ENCODE measurements at places on chromosomes 4 and X. TPM values are rescaled to one million over a fixed set of nuclear protein-coding genes. Genes with fewer than 3 reads are reported as not detected.

ZBTB49 gene
- 3.2 TPM for total RNA-seq

ING2 gene
- 17.3 TPM for total RNA-seq

TMEM31 gene
- not detected for total RNA-seq

ETDA gene
- not detected for total RNA-seq

DCAF12L1 gene
- total RNA-seq = not detected

PDZD4 gene
- total RNA-seq = 0.63 TPM

DGAT2L6 gene
- total RNA-seq = not detected

LRIT3 gene
- total RNA-seq = not detected

POLR2B gene
- 193 TPM for total RNA-seq

GRCh38 chrX:107632346-107632745 lies 4.0 kb downstream of the PRPS1 start:
- H3K4me1 ChIP-seq = peaks cover 23% of the 10 kb centered on the region
- H3K4me3 ChIP-seq = no peak overlapping the region
- H3K27ac ChIP-seq = no peak overlapping the region
- DNase-seq = no peak
- H3K36me3 ChIP-seq = no peaks in the 10 kb centered on the region

DNA sequence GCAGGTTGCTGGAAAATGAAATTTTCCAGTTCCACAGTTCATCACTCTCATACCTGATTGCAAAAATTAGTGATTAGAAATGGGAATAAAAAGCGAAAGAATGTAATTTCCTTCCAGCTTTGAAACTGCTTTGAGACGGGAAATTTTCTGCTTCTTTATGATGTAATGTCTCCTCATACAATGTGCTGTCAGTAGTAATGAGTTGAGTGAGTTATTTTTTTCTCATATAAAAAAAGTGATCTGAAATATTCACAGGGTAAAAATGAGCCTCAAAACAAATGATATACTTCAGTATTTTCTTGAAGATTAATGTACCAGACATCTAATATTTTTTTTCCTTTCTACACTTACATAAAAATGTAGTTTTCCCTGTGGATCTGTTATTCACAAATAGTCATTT lies 179.1 kb upstream of the FAT4 start:
- H3K27me3 ChIP-seq = no peaks in the 10 kb centered on the region
- H3K4me3 ChIP-seq = no peak overlapping the region

GRCh38 chrX:48196745-48197201 lies at the start of gene SSX5:
SSX5 (minus strand) TSS chrX:48196795; CDS start chrX:48195358, 1,437 bp downstream.
- H3K4me1 ChIP-seq = no peaks in the 10 kb centered on the region
- H3K36me3 ChIP-seq = no peaks in the 10 kb centered on the region
- no peak for DNase-seq
- no peaks in the 10 kb centered on the region for H3K27me3 ChIP-seq
- no peak within 1 kb of the TSS for H3K4me3 ChIP-seq

GRCh38 chrX:132193872-132194574 lies 25.2 kb downstream of the RAP2C start:
- no peaks in the 10 kb centered on the region for H3K36me3 ChIP-seq
- H3K4me3 ChIP-seq = no peak overlapping the region
- H3K27ac ChIP-seq = no peak overlapping the region
- DNase-seq = no peak

DNA sequence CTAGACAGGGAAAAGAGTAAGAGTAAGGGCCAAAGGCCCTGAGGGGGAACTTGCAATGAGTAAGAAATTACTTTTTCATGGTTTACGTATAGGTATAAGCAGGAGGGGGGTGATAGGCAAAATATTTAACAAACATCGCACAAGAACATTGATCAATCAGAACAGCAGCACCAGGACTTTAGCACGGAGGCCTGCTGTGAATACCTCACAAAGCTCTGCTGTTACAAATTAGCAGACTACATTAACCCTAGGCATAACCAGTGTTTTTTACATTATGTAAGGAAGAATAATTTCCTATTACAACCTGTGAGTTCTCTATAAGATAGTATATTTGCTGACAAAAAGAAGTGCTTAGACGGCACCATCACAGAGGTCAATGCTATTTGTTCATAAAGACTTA lies 44.9 kb downstream of the PPARGC1A start:
- DNase-seq = no peak
- H3K36me3 ChIP-seq = no peaks in the 10 kb centered on the region
- H3K4me1 ChIP-seq = no peaks in the 10 kb centered on the region
- no peak overlapping the region for H3K4me3 ChIP-seq

GRCh38 chr4:127155116-127155515 lies 477.6 kb upstream of the INTU start:
- DNase-seq = no peak
- no peaks in the 10 kb centered on the region for H3K27me3 ChIP-seq
- H3K36me3 ChIP-seq = no peaks in the 10 kb centered on the region
- no peaks in the 10 kb centered on the region for H3K4me1 ChIP-seq

DNA sequence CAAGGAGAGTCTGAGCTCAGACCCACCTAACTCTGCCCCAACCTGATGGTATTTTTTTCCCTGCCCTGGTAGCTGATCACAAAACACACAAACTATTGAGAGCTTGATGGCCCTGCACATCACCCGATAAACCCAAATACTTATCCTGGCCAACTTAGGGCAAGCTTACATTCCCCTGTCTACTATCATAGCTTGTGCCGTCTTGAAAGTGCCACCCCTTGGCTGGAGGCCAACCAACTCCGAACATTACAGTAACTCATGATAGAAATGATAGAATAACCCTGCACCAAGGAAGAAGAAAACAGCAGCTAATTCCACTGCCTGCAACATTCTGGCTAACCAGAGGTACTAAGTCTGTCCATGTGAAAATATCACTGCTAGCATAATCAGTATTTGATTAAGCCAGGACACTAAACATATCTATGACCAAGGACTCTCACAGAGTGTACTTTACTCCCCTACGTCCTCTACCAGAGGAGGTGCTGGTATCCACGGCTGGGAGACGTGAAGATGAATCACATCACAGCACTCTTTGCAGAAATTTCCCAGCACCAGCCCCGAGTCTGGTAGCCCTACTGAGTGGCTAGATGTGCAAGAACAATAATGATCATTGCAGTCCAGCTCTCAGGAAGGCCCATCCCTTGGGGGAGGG lies 8.9 kb downstream of the STBD1 start:
- H3K36me3 ChIP-seq = no peaks in the 10 kb centered on the region
- no peak overlapping the region for H3K4me3 ChIP-seq
- H3K27me3 ChIP-seq = no peaks in the 10 kb centered on the region
- no peak overlapping the region for H3K27ac ChIP-seq
- DNase-seq = no peak

DNA sequence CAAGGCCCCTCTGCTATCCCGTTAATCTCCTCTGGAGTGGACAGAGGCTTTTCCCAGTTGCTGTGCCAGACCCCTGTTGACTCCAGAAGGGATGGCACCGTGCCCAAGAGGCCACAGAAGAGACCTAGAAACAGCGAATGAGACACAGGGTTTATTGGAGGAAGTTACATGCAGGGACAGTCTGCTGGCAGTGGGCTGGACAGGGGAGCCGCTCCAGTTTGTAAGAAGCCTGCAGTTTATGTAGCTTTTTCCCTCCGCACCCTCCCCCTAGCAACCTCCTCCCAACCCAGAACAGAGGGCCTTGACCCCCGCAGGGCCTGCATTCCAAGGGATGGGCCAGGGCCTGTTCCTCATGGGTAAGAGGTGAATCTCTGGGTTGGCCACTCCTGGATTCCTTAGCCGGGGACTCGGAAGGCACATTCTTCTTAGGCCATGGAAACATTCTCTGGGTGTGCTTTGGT lies 216.8 kb upstream of the PSAPL1 start:
- H3K27me3 ChIP-seq = no peaks in the 10 kb centered on the region
- no peak overlapping the region for H3K27ac ChIP-seq
- H3K36me3 ChIP-seq = no peaks in the 10 kb centered on the region
- DNase-seq = no peak
- no peak overlapping the region for H3K4me3 ChIP-seq

DNA sequence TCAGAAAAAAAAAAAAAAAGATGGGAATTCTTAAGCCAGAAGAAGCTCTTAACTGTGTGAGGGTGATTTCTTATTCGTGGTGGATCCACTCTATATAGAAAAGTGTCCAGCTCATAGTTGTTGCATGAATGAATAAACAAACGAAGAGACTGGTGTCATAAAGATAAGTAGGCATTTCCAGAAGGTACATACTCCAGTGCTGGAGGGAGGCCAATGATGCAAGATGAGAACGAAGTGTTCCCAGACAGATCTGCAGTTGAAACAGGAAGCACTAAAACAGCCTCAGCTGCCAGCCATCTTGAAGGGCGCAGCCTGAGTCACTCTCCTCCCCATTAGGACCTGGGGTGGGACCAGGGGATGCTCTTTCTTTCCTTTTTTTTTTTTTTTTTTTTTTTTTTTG lies 47.4 kb upstream of the HOPX start:
- H3K4me1 ChIP-seq = 0 out of 2 replicates have a peak, but pooled peaks cover 5% of the 10 kb centered on the region
- H3K27ac ChIP-seq = no peak overlapping the region
- DNase-seq = peak; percentile 81
- no peaks in the 10 kb centered on the region for H3K36me3 ChIP-seq
- no peaks in the 10 kb centered on the region for H3K27me3 ChIP-seq

GRCh38 chrX:45527834-45528233 lies 327.2 kb upstream of the DIPK2B start:
- peaks cover 12% of the 10 kb centered on the region for H3K36me3 ChIP-seq
- H3K27ac ChIP-seq = no peak overlapping the region
- no peak overlapping the region for H3K4me3 ChIP-seq
- DNase-seq = no peak

DNA sequence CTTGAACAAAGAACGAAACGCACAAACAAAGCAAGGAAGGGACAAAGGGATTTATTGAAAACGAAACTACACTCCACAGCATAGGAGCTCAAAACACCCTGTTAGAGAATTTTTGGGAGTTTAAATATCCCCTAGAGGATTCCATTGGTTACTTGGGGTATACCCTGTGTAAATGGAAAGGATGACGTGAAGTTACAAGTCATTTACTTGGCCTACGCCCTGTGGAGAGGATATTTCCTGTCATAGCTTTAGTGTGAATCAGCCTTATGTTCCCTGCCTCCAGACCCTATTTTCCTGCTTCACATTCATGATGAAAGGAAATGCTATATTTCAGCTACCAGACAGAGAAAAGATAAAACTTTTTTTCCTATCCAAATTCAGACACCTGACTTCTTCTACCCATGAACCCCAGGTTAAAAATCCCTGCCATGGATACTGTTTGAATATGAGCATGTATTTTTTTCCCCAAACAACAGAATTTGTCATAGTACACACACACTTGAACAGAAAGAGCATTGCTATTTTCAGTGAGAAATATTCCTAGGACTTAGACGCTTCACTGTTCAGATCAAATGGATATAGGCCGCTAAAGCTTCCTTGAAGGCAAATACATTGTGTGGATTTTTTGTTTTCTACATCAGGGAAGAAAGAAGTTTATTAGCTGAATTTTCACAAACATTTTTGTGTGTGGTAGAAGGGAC lies 20.4 kb downstream of the PIN4 start:
- no peaks in the 10 kb centered on the region for H3K27me3 ChIP-seq
- peaks cover 19% of the 10 kb centered on the region for H3K4me1 ChIP-seq
- peaks cover 31% of the 10 kb centered on the region for H3K36me3 ChIP-seq
- H3K27ac ChIP-seq = peak overlapping the region; percentile 82
- H3K4me3 ChIP-seq = peak overlapping the region; percentile 34

- no peaks in the 10 kb centered on the region for H3K4me1 ChIP-seq
- no peaks in the 10 kb centered on the region for H3K36me3 ChIP-seq
- no peak overlapping the region for H3K27ac ChIP-seq
- H3K4me3 ChIP-seq = no peak overlapping the region
- no peaks in the 10 kb centered on the region for H3K27me3 ChIP-seq
- DNase-seq = no peak
Observed at GRCh38 chrX:32016195-32016594, 944.4 kb upstream of the FTHL17 start.

DNA sequence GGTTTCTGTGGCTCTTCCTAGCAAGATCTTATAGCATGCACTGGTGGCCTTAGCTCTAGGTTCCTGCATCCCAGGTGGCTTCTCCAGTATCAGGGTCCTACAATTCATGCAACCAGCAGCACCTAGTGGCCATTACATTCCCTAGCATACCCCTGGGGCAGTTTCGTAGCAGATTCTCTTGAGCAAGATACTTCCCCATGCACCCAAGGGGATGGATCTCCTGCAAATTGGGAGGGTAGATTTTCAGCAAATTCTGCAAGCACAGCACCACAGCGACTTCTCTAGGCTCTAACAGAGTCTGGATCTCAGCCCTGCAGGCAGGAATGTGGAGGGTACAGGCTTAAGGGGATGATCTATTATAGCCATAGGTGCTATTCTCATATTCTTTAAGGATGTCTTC lies 13.1 kb upstream of the SLC9B1 start:
- no peak overlapping the region for H3K4me3 ChIP-seq
- DNase-seq = peak; percentile 52
- H3K4me1 ChIP-seq = no peaks in the 10 kb centered on the region
- no peak overlapping the region for H3K27ac ChIP-seq
- H3K27me3 ChIP-seq = no peaks in the 10 kb centered on the region

All from PC-3 (cell line).